ENCODE measurements at places on chromosomes 3 and 15.

DNA sequence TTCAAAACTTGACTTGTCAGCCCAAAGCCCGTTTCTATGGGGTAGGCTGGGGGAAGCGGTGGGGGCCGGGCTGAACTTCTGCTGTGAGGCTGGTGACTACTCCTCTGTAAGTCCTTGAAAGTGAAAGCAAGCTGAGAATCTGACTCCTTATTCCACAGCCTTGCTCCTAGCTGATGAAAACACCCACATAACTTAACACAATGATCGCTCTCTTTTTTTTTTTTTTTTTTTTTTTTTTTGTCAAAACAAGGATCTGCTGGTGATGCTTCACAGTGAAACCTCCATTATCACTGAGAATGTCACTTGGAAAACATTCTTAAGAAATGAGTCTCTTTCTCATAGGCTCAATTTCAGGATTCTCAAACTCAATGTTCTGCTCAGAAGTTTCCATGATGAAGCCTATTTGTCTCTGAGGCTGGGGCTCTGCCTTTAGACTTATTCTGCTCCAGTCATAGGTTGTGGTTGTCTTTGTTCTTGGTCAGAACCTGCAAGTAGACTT lies 31.4 kb upstream of the TKT start:
- DNase-seq: peak; percentile 21

GRCh38 chr3:58234516-58234931 lies 3.1 kb upstream of the ABHD6 start:
- DNase-seq: peak; percentile 56

DNA sequence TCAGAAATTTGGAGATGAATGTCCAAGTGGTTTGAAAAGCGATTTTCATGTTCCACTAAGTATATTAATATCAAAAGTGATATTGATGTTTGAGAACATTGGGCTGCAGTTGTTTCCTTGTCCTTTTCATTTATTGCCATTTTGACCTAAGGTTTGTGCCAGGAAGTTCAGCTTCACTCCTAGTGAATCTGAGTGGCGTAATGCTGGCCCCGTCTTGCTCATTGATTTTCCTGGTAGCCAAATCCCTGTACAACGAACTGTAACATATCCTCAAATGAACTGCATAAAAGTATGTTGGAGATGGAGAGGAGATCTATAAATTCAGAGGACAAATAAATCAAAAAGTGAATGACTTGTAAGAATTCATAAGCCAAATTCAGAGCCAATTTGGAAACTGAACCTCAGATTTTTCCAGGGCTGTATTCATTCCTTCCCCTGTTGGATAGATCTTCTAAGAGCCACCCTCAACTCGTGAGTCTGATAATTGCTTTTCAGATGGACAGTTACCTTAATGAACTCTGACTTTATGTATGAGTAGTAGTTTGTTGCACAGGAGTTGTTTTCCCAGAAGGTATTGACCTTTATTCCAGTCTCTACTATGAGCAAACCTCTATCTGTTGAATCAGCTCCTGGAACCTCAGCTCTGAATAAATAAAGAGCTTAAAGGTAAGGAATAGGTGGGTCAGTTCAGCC lies 72.8 kb downstream of the ITPR1 start:
- no peak for DNase-seq

DNA sequence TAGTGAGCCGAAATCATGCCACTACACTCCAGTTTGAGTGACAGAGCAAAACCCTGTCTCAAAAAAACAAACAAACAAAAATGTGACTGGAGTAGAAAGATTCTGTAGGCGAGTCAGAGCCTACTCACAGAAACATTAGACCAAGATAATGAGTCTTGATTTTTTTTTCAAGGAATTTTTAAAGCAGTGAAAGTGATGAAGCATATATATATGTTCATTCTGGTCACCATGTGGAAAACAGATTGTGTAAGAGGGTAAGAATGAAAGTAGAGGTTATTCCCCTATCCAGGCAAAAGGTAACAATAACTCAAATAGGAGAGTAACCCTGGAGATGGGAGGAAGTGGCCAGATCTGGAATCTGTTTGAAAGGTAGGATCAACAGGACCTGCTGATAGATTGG lies 26.2 kb upstream of the FHIT start:
- DNase-seq: no peak

- peak; percentile 90 for DNase-seq
These were observed 37.9 kb downstream of the LIPC start for GRCh38 chr15:58469432-58470353.

DNA sequence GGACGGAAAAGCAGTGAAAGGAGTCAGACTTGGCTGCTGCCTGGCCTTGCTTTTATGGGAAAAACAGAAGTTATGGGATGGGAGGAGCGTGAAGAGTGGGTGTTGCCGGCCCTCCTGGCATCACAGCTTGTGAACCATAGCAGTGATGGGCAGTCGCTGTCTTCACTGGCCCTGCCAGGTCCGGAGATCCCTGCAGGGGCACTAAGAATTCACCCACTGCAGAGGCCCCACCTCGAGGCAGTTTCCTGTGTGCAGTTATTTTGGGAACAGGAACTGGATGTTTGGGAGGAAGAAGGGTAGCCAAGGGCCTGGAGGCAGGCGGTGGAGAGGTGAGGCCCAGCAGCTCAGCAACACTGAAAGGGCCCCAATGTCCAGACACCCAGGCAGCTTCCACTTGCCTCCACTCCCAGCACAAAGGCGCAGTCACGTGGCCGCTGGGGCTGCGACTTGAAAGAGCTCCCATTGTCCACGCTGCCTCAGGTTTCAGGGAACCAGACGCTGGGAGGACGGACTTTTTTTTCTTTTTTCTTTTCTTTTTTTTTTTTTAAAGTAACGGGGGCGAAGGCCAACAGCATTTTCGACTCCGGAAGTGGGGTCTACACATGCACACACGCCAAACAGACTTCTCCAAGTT lies 255.6 kb downstream of the ZNF621 start:
- peak; percentile 69 for DNase-seq

DNA sequence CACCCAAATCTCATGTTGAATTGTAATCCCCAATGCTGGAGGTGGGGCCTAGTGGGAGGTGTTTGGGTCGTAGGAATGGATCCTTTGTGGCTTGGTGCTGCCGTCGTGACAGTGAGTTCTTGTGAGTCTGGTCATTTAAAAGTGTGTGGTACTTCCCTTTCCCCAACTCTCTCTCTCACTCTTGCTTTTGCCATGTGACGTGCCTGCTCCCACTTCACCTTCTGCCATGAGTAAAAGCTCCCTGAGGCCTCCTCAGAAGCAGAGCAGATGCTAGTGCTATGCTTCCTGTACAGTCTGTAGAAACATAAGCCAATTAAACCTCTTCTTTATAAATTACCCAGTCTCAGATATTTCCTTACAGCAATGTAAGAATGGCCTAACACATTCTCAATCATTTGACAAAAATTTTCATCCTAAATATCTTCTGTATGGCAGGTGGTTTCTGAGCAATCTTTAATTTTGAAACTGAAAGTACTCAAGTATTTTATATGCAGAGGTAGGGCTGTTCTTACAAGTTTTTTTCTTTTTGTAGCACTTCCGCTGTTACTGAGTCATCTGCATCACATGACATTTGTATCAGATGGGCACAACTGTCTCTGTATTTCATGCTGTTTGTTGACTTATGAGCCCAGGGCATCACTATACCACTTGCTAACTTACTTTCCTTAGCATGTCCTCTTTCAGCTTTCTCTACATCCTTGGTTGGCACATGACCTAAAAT lies 8.8 kb downstream of the RPL39L start:
- peak; percentile 51 for DNase-seq

DNA sequence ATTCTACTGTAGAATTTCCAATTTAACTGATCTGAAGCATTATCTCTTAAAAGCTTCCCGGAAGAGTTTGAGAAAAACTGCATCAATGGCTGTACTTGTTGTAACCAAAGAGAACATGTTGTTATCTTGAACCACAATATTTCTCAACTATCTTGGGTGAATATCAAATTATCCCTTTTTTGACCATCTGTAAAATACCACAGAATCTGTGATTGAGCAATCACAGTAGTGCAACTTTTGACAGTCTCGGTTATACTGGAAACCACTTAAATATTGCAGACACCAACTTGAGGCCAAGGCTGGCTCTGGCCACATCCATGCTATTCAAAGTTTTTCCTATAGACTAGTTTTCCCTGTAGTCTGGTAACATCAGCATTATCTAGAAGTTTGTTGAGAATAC lies 842.8 kb upstream of the EPHA6 start:
- peak; percentile 72 for DNase-seq

GRCh38 chr3:116260491-116260890 lies 184.8 kb downstream of the LSAMP start:
- DNase-seq: no peak

DNA sequence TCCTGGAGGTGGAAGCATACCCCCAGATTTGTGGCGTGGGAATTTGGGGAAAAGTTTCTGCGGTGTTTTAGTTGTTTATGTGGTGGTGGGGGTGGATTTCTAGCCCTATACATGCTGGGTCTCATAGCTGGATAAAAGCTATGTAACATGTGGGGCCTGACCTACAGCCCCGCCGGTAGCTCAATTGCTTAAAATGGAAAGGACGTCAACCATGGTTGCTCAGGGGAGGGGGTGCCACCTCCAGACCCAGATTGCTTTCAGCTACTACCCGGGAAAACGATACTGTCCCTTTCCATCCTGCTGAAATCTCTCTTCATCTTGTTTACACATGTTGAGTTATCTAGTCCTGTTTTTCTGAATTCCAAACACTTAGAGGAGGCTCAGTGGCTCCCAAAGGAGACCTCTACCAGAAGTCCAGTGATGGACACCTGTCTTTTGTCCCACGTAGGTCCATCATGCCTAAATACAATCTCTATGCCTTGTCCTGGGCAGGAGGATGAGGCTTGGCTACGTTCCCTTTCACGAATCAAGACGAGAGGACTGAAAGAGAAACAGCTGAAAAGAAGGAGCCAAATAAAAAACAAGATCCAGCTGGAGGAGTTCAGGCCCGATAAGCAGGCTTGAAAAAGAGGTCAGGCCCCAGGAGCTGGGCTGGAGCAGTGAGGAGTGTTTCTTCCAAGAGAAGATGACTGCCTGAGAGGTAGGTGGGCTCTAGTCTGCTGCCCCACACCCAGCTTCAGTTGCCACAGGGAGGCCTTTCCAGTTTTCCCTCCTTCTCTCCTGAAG lies 72.1 kb upstream of the TPRG1 start:
- DNase-seq: no peak

DNA sequence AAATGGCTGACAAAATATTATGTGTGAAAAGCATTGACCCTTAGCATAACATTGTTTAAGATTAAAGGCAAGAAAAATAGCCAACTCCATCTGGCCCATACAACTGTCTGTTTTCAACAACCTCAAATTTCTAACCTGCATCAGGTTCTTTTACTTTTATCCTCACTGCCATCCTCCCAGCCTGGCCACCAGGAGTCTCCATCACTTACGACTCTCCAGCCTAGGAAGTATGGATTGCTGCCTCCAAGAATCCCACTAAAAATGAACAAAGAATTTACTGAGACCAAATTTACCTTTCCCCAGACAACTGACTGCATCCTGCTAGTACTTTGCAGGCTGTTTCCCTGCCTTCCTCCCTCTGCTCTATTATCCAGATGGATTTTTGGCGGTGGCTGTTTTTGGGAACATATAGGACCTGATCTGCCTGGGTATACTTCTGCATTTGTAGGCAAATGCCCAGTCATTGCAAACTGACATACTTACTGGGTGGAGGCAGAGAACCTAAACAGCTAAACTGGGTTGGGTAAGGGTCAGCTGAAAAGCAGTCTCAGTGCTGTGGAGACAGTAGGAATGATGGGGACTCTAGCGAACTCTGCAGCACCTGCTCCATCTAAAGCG lies 144.2 kb downstream of the GHSR start:
- no peak for DNase-seq

DNA sequence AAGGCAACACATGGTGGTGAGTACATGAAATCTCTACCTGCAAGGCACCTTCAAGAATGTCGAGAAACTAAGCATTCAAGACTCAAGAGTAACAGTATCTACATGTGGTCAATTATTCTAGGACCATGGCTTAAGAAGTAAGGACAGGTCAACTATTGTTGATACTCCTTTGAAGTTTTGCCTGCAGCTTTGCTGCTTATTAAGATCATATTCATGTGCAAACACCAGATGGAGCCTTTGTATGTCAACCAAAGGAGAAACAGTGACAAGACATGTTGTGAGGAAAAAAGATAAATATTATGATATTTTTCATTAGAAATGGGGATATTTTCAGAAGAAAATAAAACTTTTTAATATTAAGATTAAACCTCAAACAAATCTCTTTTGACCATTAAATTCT lies 52.3 kb upstream of the FGF7 start:
- peak; percentile 53 for DNase-seq

- DNase-seq: no peak
These were observed 4.5 kb downstream of the ESYT3 start for GRCh38 chr3:138438896-138439295.

GRCh38 chr3:120420360-120420759 lies 30.4 kb downstream of the FSTL1 start:
- DNase-seq: peak; percentile 70

- DNase-seq: no peak
These were observed 5.2 kb downstream of the CCNL1 start for GRCh38 chr3:157154563-157155330.

- DNase-seq: no peak
These were observed at the start of gene MKRN3 for GRCh38 chr15:23565395-23566070. Gene MKRN3, plus strand, starts transcription at chr15:23565674. Its CDS starts 109 bp downstream, at chr15:23565783.

- DNase-seq: no peak
These were observed 914.7 kb downstream of the PLOD2 start for GRCh38 chr3:145246291-145246690.

- DNase-seq: peak; percentile 36
These were observed 20.1 kb upstream of the TGFBR2 start for GRCh38 chr3:30586096-30586805.

DNA sequence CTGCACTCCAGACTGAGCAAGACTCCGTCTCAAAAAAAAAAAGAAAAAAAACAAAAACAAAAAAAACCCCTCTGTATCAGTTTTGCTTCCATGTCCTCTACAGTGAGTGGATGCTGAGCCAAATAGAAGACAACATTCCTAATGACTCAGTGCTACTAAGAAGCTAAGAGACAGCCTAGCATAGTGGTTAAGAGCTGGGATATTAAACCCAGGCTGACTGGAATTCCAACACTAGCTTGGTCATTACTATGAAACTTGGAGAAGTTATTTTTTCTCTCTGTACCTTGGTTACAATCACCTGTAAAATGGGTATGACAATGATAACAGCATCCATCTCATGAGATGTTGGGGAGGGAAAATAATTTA lies 60.9 kb upstream of the PYGO1 start:
- DNase-seq: peak; percentile 58

- no peak for DNase-seq
These were observed 259.9 kb upstream of the NR2F2 start for GRCh38 chr15:96070636-96071035.

DNA sequence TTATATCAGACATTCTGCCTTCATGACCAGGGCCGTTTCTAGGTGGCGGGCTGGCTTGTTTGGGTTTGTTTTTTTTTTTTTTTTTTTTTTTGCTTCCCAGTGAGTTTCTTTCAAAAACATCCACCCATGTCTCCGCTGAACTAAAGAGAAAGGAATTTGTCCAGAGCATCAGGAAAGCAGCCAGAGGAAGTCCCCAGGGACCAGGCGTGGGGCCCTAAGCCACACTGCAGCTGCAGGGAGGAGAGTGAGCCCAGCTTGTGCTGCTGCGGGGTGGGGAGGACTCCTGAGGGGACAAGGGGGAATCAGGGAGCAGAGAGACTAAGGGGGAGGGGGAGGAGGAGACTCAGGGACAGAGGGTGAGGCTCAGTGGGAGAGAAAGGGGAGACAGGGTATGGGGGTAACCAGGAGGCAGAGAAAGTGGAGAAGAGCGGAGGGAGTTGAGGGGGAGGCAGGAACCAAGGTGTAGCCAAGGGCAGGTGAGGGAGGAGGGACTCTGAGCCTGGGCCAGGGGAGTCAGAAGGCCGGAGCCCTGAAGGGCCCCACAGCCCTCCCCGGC lies 49.5 kb downstream of the CYP11A1 start:
- DNase-seq: peak; percentile 88

GRCh38 chr3:42613462-42613861 lies 13.0 kb downstream of the NKTR start:
- DNase-seq: peak; percentile 29

- no peak for DNase-seq
These were observed 27.2 kb downstream of the TIMP4 start for GRCh38 chr3:12131351-12132090.
